ENCODE measurements at places on chromosomes 13 and 19.
A peak's percentile ranks its signal among the peaks of the same experiment; 100 is the strongest.

GRCh38 chr19:58385891-58386575 lies 1.0 kb upstream of the RPS5 start:
- DNase-seq: no peak

GRCh38 chr13:33321686-33322542 lies 36.4 kb upstream of the STARD13 start:
- no peak for DNase-seq

DNA sequence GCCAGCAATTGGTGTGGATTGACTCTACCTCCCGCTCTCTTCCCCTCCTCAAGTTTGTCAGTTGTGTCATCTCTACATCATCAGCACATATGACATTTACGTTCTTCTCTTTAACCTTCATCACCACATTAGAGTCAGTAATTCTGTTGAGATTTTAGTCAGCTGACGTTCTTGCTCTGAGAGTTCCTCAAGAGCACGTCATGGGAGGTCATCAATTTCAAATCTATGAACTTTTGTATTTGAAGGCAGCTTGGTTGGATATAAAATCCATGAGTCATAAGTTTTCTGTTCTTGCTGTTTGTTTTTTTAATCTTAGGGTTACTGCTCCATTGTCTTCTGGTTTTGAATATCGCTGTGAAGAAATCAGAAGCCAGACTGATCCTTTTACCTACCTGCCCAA lies 21.8 kb upstream of the ARGLU1 start:
- no peak for DNase-seq

GRCh38 chr13:113307491-113307890 lies 10.5 kb downstream of the LAMP1 start:
- DNase-seq: no peak

GRCh38 chr13:50921706-50922105 lies 12.1 kb downstream of the RNASEH2B start:
- DNase-seq: no peak

- no peak for DNase-seq
Measured at GRCh38 chr19:42508892-42509444, 19.3 kb downstream of the CEACAM1 start.

GRCh38 chr13:23986619-23987018 lies 89.3 kb upstream of the C1QTNF9B start:
- DNase-seq: no peak

DNA sequence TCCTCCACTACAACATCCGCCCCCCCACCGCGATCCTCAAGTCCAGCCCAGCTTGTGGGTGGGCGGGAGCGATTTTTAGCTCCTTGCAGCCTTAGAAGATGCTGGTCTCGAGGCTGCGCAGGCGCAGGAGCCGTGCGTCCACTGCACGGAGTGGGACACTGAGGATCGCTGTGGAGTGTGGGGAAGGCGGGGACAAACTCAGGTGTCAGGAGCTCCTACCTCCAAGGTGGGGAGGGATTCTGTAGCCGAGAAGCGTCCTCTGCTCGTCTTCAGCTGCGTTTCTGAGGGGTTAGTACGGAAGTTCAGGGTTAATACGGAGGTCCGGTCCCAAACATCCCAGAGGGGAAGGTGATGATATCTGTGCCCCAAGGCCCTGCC lies at the start of gene RTBDN:
TSS of gene RTBDN (minus strand) at position 14 of the 378 bp plus-strand sequence. CDS start 4,600 bp downstream, outside the sequence.
- peak; percentile 72 for DNase-seq

DNA sequence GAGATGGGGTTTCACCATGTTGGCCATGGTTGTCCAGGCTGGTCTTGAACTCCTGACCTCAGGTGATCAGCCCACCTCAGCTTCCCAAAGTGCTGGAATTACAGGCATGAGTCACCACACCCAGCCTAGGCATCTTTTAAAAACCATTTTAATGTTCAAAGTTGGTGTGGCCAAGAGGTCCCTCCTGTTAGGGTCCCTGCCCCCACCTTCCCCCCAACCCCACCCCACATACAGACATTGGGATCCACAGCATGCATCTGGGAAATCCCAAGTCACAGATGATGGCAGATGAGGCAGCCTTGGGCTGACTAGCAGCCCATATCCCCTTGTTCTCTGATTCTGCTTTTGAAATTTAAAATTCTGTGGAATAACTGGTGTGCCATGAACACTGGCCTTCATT lies 226.0 kb downstream of the KATNAL1 start:
- DNase-seq: no peak

DNA sequence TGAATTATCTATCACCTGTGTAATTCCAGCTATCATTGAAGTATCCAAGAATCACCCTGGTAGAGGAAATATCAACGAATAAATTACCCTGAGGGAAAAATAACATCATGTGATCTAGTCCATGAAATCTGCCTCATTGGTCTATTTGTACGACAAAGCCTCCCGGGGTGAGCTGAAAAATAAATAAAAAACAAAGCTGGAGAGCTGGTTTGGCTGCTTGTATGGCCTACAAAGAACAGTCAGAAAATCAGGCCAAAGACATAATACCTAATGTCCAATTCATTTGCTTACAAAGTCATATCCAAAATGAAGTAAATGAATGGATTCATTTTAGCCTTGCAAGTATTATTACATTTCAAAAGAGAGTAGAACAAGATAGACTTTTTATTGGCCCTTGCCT lies 449.9 kb downstream of the KLF12 start:
- DNase-seq: no peak

DNA sequence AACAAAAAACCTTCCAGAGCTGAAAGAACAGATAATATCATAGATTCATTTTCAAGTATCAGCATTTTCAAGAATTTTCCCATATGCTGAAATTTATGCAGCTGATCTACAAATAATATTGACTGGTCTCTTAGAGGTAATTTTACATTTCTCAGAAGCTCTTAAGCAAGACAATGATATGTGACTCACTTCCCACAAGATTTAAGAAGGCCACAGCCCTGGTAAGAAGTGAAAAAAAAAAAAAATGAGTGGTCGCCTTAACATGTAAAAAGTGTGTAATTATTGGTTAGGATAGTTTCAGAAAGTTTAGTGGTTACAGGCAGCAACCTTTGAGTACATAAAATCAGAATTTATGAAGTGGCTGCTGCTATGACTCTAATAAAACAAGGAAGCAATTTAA lies 54.5 kb downstream of the NUFIP1 start:
- DNase-seq: no peak

DNA sequence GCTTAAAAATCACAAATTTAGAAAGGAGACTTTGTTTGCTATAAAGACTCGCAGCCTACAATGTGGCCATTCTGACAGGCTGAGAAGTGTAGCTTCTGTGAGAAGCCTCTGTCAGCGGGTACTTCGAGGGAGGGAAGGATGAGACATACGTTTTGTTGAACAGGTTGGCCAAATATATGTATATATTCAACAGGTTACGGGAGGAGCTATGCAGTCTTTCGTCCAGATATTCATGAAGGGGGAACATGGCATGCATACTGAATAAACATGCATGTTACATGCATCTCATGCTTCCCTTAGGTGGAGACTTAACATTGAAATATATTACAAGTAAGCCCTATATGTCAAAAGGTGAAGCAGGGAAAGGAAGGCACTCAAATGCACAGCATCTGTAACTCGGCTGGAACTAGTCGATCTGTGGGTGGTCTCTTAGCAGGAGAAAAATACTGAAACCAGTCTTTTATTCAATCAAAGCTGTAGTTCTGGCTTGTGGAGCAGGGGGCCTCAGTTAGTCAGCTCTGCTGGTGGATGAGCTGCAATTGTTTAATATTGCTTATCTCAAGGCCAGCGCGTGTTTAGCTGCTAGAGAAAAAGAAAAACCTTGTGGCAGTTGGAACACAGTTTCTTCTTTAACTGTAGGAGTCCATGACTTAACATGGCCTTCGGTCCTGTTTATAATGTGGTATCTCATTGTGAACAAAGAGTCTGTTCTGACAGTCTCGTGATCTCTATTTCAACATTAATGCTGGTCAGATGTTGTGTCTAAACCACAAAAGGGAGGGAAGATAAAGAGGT lies 94.3 kb downstream of the FAM216B start:
- DNase-seq: no peak

- no peak for DNase-seq
Measured at GRCh38 chr19:10724573-10725071, 6.7 kb downstream of the DNM2 start.

DNA sequence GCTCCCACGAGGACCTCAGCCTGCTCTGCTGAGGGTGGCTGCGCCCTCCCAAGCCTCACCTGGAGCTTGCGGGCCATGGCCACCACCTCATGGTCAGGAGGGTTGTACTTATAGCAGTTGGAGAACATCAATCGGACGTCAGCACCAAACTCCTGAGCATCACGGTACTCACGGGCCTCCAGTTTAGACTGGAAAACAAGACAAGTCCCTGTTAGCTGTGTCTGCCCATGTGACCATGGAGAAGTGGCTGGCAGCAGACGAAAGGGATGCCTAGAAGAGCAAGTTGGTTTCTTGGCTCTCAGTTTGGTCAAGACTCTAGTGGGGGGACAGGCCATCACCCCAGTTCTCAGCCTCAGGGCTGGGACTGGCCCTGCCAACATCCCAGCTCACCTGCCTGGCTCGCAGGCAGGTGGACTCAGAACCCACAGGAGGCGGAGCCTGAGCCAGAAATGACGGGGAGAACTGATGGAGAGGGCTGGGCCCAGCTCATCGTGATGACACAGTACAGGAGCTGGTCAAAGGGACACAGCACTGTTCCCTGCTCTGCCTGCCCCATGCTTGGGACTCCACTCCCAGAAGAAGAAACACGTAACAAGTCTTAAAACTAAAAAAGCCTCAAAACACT lies 31.2 kb upstream of the EPHX3 start:
- DNase-seq: no peak

GRCh38 chr13:33072282-33072681 lies 56.1 kb downstream of the KL start:
- no peak for DNase-seq

- DNase-seq: no peak
Measured at GRCh38 chr13:82797876-82798275, 1084.4 kb downstream of the SLITRK1 start.

DNA sequence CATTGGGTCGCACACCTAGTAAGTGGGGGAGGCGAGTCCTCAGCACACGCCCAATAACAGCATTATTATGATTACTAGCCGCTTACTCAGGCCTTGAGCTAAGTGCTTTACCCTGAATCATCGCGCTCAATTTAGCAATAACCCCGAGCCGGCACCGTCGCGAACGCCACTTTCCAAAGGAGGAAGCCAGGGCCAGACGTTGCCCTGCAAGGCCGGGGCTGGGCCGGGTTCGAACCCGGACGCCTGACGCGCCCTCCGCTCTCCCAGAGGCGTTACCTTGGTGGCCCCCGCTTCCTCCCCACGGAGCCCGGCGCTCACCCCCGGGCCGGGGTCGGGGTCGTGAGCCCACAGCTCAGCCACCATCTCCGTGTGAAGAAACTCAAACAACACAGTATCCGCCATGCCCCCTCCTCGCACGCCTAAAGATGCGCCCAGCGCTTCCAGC lies at the start of gene TRAPPC6A:
TSS of gene TRAPPC6A (minus strand) at position 421 of the 445 bp plus-strand sequence. CDS start at position 402, 19 bp downstream.
- no peak for DNase-seq

DNA sequence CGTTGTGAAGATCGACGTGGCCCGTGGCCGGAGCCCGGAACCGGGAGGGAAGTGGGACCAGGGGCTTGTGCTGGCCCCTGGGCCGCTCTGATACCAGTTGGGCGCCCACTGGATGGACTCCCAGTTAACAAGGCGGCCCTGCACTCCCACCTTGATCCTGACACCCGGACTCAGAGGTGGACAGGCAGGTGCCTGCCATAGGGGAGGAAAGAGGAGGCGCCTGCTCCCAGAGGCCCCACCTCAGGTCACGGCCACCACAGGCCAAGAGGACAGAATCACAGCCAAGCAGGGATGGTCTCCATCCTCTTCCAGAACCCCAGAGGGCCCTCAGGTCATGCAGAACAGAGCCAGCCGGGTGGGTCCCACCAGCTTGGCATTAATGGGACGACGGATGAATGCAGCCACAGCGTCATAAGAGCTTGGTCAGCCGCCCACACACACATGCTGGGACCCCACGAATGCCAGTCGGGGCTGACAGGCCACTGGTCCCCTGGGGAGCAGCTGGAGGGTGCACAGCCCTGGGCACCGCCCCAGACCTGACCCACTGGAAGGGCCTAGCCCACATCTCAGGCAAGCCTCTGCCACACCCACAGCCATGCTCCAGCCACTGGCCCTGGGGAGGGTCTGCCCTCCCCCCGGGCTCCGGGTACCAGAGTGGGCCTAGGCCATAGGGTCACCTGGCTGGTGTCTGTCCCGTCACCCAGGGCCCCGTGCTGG lies 9.6 kb upstream of the KLF16 start:
- no peak for DNase-seq

- no peak for DNase-seq
Measured at GRCh38 chr13:40120288-40120687, 464.8 kb downstream of the COG6 start.

- DNase-seq: no peak
Measured at GRCh38 chr19:30102666-30103065, 160.6 kb downstream of the URI1 start.

GRCh38 chr13:76481738-76482137 lies 404.5 kb downstream of the KCTD12 start:
- DNase-seq: no peak

- DNase-seq: no peak
Measured at GRCh38 chr19:30224689-30225606, 147.2 kb upstream of the ZNF536 start.

DNA sequence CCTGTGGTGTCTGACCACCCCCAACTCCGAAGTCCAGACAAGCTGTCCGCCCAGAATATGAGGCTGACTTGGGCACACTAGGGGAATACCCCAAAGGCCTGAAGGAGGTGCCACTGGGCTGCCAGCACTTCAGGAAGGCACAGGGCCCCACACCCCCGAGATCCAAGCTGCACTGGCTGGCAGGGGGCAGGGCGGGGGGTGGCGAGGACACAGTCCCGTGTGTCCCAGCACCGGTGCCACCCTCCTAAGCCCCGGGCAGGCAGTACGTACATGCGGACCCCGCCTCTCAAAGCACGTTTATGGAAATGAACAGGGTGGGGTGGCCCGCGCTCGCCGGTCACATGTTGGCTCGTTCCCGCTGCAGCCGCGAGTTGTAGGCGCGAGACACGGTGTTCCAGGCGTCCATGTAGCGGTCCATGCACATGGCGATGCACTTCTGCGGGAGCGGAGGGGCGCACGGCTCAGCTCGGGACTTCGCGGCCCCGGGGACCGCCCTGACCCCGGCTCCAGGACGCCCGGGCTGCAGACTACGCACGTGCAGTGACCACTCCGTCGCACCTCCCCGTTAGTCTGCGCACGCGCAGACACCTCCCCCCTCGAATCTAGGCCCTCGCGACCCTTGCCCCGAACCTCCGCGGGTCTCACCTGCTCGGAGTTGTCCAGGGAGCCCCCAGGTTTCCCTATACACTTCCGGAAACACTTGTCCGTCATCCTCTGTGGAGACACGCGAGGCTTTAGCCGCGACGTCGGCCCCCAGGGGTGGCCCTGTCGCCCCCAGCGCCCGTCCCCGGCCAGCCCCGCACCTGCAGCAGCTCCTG lies 566 bp downstream of the TIMM13 start:
- DNase-seq: peak; percentile 82

GRCh38 chr19:46131485-46132143 lies 7.1 kb upstream of the IGFL3 start:
- DNase-seq: no peak

DNA sequence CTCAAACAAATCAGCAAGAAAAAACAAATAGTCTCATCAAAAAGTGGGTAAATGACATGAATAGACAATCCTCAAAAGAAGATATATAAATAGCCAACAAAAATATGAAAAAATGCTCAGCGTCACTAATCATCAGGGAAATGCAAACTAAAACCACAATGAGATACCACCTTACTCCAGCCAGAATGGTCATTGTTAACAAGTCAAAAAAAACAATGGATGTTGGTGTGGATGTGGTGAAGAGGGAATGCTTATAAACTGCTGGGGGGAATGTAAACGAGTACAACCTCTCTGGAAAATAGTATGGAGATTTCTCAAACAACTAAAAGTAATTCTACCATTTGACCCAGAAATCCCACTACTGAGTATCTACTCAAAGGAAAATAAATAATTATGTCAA lies 239.2 kb upstream of the RFC3 start:
- DNase-seq: no peak
